ENCODE measurements at places on chromosomes 7 and 10.

DNA sequence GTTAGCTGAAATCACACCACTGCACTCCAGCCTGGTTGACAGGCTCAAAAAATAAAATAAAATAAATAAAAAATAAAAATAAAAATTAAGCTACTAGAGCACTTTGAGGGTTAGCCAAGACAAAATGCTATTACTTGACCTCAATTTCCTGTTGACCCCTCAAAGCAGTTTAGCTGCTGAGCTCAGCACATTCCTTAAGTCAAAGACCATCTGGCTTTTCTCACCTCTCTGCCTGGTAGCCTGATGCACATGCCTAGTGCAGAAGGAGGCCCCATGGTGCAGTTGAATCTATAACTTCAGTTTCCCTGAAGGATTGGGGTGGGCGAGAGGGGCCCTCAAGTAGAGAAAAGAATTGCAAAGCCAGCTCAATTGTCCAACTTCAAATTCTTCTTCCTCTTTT, 211.1 kb upstream of the GALNT17 start:
- DNase-seq = no peak

DNA sequence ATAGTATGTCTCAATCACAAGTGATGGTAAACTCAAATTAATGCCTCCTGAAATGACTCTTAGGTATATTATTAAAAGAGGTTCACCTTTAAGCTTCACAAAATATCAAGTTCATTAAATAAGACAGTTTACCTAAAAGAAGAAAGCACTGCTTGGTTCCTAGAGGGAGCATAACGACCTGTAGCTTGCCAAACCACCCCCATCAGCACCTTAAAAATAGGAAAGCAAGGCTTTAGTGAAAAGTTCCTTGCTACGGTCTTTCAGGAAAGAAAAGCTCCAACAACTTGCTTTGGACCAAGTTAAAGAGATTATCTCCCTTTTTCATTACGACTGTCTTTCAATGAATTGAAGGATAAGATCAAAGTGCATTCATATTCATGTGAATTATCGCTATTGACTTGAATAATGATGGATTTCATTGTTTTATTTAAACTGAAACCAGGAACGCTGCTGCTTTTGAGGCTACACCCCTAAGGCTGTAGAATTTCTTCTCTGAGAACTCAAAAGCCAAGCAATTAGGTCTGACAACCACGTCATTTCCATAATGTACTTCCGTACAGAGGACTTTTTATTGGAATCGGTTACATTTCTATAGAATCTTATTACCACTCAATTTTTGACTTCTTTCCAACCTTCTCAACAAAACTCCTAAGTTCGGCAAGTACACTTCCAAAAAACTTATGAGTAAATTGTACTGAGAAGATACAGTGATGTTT, 7.0 kb upstream of the SPAG6 start:
- DNase-seq = no peak

DNA sequence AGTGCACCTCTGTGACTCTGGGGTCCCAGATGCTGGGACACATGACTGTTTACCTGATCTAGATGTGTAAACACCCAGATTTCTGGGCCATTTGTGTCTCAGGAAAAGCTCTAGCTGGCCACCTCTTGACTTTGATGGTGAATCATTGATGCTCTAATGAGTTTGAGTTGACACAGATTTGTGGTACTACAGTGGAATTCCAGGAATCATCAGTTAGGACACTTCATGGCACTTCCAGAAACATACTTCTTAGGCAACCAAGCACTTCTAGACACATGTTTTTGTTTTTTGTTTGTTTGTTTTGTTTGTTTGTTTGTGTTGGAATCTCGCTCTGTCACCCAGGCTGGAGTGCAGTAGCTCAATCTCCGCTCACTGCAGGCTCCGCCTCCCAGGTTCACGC, 302.2 kb upstream of the ZMIZ1 start:
- no peak for DNase-seq

DNA sequence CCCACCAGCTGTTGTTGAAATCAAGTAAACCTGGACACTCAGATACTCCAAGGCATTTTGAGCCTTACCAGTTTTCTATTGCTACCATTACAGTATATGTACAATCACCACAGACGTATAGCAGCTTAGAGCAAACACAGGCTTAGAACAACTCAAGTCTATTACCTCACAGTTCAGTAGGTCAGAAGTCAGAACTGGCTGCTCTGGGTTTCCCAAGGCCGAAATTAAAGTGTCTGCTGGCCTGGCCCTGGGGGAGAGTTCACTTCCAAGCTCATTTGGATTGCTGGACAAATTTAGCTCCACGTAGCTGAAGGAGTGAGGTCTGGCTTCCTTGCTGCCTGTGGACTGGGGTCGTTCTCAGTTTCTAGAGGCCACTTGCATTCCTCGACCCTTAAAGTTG, 260.1 kb upstream of the LRRN3 start:
- no peak for DNase-seq

- no peak for DNase-seq
Measured at GRCh38 chr10:127983344-127984100, 76.6 kb downstream of the PTPRE start.

DNA sequence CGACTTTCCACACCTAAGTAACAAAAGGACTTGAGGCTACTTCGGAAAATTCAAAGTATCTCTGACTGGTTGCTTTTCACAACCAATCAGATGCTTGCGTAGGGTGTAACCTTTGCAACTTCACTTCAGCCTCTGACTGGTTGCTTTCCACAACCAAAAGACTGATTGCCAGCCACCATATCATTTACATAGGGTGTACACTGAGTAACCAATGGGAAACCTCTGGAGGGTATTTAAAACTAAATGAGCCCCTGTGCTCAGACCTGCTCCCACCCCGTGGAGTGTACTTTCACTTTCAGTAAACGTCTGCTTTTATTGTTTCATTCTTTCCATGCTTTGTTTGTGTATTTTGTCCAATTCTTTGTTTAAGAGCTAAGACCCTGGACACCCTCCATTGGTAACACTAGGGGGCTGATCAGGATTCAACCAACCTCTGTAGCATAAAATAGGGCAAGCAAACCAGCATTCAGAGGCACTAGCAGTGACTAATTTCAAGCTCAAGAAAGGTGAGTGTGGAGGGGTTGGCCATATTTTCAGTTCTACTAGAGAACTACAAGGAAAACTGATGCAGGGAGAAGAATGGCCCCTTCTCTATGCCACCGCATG, 390.8 kb downstream of the POM121L12 start:
- DNase-seq = no peak

DNA sequence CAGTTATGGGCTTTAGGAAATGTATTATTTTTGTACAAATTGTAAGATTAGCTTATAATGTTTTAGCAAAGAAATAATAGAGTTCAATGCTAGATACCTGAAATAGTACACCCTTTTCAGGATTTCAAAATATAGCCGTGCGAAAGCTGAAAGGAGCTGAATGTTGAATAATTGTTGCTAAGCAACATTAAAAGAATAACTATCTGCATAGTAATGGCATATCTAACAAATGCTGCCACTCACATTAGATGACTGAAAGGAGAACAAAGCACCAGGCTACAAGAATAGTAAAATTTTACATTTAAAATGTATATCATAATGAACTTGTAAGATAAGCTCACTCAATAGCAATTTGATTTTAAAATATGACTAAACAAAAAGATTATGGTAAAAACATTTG, 82.5 kb downstream of the SDHAF3 start:
- DNase-seq = no peak

- DNase-seq = no peak
Measured at GRCh38 chr10:103884681-103885139, 29.3 kb upstream of the SH3PXD2A start.

GRCh38 chr10:18504161-18504560, 147.2 kb downstream of the NSUN6 start:
- no peak for DNase-seq

- DNase-seq = no peak
Measured at GRCh38 chr10:62243647-62243997, 25.0 kb downstream of the RTKN2 start.

DNA sequence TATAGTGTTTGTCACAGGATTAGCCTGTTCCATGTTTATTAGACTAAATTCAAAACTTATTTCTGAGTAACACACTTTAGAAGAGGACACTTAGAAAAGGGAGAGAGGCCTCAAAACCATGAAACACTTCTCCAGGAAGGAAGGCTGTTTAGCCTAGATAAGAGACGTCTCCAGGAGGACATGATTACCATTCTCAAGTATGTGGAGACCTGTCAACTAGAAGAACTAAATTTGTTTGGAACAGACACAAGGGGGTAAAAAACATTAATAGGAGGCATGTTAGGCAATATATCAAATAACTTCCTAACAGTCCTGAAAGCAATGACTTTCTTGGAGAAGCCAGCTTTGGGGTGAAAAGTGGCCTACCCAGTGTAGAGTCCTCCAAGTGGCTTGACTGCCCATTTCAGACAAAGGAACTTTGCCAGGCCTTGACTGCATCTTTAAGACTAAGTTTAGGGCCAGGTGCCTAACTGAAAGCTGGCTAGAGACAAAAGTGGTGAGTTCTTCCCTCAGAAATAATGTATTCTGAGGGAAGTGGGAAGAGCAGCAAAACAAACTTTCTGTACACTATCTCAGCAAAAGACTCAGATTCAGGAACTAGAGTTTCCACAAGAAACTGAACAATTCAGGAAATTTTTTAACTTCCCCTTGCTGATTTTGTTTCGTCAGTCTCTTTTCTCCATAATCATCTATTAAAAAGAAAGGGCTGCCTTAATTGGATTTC, 11.8 kb downstream of the NCOA4 start:
- no peak for DNase-seq

- DNase-seq = no peak
Measured at GRCh38 chr10:53477313-53477675, 704.7 kb upstream of the MBL2 start.

GRCh38 chr7:27168265-27168947, 3.1 kb upstream of the HOXA9 start:
- DNase-seq = no peak

- DNase-seq = no peak
Measured at GRCh38 chr10:121478556-121478955, 119.7 kb downstream of the FGFR2 start.

DNA sequence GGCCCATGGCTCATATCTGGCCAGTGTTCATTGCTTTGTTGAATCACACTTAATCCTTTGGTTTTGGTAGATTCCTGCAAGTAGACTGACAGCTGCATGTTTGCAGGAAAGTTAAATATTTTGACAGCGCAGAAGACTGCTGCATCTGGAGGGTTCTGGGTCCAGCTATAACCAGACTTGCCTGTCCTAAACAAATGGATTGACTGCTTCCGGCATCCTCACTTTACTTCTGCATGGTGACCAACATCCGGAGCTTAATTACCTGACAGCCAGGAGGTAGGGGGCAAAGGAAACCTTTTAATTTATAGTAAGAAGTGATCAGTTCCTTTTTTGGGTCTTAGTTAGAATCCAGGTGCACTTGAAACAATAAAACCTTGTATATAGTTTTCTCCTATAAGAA, 263.3 kb downstream of the SNX10 start:
- DNase-seq = no peak

GRCh38 chr7:108071551-108071950, 58.6 kb downstream of the LAMB4 start:
- no peak for DNase-seq

GRCh38 chr7:99235925-99236324, 28.0 kb upstream of the KPNA7 start:
- no peak for DNase-seq

- no peak for DNase-seq
Measured at GRCh38 chr7:153290066-153290465, 530.5 kb downstream of the ACTR3B start.

DNA sequence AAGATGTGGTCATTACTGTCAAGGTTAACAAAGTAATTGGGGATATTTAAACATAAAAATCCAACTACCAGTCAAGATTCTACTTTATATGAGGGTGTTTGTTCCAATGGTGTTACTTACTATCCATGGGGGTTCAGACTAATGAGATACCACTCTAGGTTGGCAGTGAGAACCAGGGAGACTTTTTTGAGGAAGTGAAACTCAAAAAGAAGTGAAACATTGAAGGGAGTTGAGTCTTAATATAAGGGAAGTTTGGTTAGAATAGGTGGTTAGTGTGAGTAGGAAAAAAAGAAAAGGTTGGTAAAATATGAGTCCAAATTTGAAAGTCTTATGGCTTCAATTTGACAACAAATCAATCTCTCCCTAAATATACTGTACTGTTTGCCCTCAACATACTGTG, 123.6 kb upstream of the ANK3 start:
- no peak for DNase-seq

DNA sequence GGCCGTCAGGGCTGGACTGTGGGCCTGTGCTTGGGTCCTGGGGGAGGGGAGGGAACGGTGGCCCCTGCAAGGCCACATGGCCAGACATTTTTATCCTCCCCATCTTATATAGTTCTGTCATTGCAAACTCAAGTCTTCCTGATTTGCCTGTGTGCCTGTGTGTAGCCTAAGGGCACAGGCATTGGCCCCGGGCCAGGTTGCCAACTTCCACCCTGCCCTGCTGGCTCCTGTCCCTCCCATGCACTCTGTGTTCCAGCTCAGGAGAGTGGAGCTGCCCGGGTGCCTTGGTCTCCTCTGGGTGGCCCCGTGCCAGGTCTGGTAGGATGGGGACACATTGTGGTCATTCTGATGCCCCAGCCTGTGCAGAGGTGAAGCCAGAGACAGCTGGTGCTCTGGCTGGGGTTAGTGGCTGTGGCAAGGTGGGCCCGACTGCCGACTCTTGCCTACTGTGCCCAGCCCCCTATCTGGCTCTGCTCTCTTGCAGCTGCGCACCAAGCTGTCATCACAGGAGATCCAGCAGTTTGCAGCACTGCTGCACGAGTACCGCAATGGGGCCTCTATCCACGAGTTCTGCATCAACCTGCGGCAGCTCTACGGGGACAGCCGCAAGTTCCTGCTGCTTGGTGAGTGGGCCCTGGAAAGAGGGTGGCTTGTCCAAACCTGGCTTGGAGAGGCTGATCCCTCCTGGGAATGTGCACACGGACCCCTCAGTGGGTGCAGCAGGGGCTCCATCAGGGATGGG, 14.8 kb downstream of the NACAD start:
- no peak for DNase-seq

- DNase-seq = no peak
Measured at GRCh38 chr10:75450075-75450445, 18.6 kb downstream of the LRMDA start.

DNA sequence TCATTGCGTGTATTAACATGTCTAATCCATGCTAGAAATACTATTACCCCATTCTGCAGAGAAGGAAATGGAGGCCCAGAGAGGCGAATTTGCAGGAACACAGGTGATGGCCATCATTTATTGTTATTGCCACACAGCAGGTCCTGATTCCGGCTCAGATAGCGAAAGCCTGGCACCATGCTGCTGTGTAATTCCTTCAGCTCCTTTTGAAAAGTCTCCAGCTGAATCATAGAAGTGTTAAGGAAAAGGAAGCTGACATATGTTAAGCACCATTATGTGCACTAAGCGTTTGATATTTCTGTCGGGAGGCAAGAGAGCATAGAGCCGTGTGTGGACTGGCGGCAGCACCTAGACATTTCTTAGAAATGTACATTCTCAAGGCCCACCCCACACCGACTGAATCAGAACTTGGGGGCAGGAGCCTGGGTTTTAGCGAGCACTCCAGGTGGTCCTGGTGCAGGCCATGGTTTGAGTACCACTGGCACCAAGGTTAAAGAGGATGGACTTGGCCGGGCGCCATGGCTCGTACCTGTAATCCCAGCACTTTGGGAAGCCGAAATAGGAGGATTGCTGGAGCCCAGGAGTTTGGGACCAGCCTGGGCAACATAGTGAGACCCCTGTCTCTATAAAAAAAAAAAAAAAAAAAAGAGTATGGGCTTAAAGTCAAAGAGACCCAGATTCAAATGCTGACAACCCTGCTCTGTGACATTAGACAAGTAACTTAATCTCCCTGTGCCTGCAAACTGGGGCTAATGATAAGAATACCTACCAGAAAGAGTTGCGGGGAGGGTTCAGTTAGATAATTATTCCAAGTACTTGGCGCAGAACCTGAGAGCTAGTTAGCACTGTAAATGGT, 52.2 kb downstream of the UNC5B start:
- DNase-seq = no peak

All from GM04503 (cell line).